Endothelial cell of umbilical vein (primary cell): ENCODE measurements at places on chromosomes 4 and X. TPM values are rescaled to one million over a fixed set of nuclear protein-coding genes. Genes with fewer than 3 reads are reported as not detected.

The PRDX4 gene
- 141 and 144 TPM in 2 replicates for total RNA-seq

- no peaks in the 10 kb centered on the region for H3K4me1 ChIP-seq
- no peaks in the 10 kb centered on the region for H3K36me3 ChIP-seq
- H3K27me3 ChIP-seq, result no peaks in the 10 kb centered on the region
- H3K4me3 ChIP-seq, result no peak overlapping the region
- peak; percentile 6 for DNase-seq
- H3K27ac ChIP-seq, result no peak overlapping the region
Observed at GRCh38 chr4:97924341-97924958, 218.8 kb downstream of the STPG2 start.

GRCh38 chrX:12403474-12404082 is 265.3 kb downstream of the FRMPD4 start:
- no peak for DNase-seq
- no peak overlapping the region for H3K27ac ChIP-seq
- H3K4me1 ChIP-seq, result no peaks in the 10 kb centered on the region

- no peak for DNase-seq
- H3K4me1 ChIP-seq, result no peaks in the 10 kb centered on the region
- H3K4me3 ChIP-seq, result no peak overlapping the region
- no peaks in the 10 kb centered on the region for H3K36me3 ChIP-seq
- H3K27me3 ChIP-seq, result no peaks in the 10 kb centered on the region
- H3K27ac ChIP-seq, result no peak overlapping the region
Observed at GRCh38 chrX:77922787-77923186, 12.3 kb downstream of the ATP7A start.

The CSAG1 gene
- not detected in 2 replicates for total RNA-seq

DNA sequence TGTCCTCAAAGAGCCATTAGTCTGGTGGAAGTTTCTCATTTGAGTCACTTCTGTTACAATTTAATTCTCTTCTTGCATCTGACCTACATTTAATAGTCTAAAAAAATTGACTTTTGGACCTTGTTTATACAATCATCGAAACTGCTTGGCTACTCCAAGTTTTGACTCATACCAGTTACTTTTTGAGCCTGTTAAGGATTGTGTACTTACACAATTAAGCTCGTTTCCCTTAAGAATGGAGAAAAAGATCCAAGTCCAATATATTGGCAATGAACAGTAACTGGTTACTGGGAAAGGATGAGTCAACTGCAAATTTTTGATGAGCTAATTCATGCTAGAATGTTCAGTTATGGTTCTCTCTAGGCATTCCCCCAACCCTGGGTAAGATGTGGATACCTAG is 58.2 kb downstream of the DCX start:
- no peak overlapping the region for H3K27ac ChIP-seq
- H3K27me3 ChIP-seq, result no peaks in the 10 kb centered on the region
- no peaks in the 10 kb centered on the region for H3K4me1 ChIP-seq

The ZFP92 gene
- total RNA-seq, result 1.2 TPM in 2 replicates

DNA sequence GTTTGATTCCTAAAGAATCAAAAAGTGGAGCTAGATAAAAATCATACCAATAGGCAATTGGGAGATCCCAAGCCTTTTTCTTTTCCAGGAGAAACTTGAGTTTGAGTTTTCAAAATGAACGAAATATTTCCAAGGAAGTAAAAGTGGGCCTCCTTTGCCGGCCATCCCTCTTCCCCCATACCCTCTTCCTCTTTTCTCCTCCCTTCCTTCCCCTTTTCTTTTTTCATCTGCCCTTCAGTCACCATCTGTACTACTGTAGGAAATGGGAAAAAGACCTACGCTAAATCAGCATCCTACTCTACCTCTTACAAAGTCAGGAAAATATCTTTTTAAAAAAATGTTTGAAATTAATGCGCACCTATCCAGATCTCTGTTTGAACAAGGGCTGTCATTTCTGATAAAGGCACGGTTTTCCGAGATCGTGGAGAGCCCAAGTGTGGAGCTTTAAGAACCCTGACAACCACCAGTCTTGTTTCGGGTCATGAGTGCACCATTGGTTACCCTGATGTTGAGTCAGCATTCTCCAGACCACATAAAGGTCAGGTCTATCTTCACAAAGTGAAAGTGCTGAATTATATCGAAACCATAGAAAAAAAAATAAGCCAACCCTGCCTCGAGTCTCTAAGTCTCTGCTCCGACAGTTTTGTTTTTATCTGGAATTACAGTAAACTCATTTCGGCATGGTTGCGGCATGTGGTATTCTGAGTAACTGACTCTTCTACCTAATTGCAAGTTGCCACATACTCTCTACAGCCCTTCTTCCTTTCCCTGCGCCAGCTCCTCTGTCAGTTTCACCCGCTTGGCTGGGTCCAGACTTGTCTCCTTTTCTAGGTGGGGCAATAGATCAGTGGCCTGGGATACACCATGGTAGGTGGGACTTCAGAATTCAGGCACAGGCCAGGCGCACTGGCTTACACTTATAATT is 140.2 kb upstream of the KLF3 start:
- H3K4me3 ChIP-seq, result no peak overlapping the region
- no peaks in the 10 kb centered on the region for H3K36me3 ChIP-seq
- no peak overlapping the region for H3K27ac ChIP-seq
- no peaks in the 10 kb centered on the region for H3K4me1 ChIP-seq
- H3K27me3 ChIP-seq, result peaks cover 5% of the 10 kb centered on the region
